ENCODE measurements at places on chromosomes 6 and 20.

DNA sequence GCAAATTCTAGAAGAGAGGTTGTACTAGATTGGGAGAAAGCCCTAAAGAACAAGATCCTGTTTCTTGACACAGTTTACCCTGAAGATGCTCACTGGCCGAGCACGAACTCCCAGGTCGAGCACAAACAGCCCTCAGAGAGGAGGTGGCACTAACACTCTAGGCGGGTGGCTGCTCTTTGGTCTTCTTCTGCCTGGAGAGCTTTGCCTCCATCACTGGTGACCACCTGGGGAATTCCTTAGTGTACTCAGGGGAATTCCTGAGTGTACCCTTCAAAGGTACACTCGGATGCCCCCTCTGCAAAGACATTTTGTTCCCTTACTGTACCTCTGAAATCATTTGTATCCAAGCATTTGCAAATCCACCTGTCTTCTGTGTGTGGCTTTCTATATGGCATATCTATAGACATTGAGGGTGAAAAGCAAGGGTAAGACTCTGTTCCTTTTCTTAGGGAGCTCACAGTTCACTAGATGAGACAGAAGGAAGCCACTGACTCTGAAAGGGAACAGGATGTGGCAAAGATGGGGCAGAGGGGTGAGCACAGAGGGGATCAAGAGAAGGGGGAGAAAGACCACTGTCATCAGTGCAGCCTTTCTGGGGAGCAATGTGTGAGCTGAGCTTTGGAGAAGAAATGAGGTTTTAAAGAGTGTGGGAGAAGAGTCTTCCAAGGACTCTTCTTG lies 169.8 kb upstream of the PROKR2 start:
- no peak overlapping the region for H3K27ac ChIP-seq
- no peak overlapping the region for H3K4me3 ChIP-seq
- H3K36me3 ChIP-seq = no peaks in the 10 kb centered on the region
- peaks cover 30% of the 10 kb centered on the region for H3K27me3 ChIP-seq
- H3K4me1 ChIP-seq = peaks cover 12% of the 10 kb centered on the region
- no peak for DNase-seq

DNA sequence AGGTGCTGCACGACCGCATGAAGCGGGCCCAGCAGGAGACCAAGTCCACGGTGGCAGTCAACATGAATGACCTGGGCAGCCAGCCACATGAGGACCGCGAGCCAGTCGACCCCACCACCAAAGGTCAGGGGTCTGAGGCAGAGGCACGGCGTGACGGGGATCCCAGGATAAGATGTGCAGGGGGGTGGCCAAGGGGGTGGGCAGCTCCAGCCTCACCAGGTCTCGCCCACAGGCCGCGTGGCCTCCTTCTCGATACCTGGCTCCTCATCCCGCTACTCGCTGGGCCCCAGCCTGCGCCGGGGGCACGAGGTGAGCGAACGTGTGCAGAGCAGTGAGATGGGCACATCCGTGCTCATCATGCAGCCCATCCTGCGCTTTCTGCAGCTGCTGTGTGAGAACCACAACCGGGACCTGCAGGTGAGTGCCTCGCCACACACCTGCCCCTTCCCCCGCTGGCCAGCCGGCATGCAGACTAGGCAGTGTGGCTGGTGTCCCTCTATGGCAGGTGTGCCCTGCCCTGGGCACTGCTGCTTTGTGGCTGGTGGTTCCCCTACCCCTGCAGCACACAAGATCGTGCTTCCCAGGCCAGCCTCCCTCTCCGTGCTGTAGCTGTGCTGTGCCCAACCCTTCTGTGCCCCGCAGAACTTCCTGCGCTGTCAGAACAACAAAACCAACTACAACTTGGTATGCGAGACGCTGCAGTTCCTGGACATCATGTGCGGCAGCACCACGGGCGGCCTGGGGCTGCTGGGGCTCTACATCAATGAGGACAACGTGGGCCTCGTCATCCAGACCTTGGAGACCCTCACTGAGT lies 25.9 kb downstream of the UQCC2 start:
- no peaks in the 10 kb centered on the region for H3K27me3 ChIP-seq
- H3K36me3 ChIP-seq = peaks cover 14% of the 10 kb centered on the region
- no peak overlapping the region for H3K4me3 ChIP-seq
- peaks cover 4% of the 10 kb centered on the region for H3K4me1 ChIP-seq
- DNase-seq = no peak

DNA sequence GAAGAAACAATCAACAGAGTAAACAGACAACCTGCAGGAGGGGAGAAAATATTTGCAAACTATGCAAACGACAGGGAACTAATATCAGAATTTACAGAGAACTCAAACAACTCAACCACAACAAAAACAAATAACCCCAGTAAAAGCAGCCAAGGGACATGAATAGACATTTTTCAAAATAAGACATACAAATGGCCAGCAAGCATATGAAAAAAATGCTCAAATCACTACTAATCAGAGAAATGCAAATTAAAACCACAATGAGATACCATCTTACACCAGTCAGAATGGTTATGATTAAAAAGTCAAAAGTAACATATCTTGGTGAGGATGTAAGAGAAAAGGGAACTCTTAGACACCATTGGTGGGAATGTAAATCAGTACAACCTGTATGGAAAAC lies 215.0 kb downstream of the THBS2 start:
- no peak for DNase-seq
- no peaks in the 10 kb centered on the region for H3K4me1 ChIP-seq
- no peak overlapping the region for H3K27ac ChIP-seq

DNA sequence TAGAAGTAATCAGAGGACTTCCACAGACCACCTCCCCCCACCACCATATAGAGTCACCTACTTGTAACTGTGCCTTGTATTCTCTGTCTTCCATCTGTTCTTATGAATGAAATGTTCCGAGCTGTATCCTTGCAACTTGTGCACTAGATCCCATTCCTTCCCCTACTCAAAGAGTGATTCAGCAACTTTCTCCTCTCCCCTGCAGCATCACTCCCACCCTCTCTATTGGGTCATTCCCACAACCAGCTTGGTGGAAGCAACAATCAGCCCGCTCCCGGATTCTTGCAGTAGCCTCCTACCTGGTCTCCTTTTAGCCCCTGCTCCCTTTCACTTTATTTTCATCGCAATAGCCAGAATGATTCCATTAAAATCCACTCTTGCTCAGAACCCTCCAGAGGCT lies 34.9 kb upstream of the REV3L start:
- H3K4me3 ChIP-seq = no peak overlapping the region
- no peak for DNase-seq
- H3K36me3 ChIP-seq = no peaks in the 10 kb centered on the region

GRCh38 chr6:81235512-81235911 lies 517.0 kb downstream of the TENT5A start:
- no peak overlapping the region for H3K4me3 ChIP-seq
- no peak overlapping the region for H3K27ac ChIP-seq
- no peaks in the 10 kb centered on the region for H3K36me3 ChIP-seq
- no peak for DNase-seq

- H3K27ac ChIP-seq = no peak overlapping the region
- no peak for DNase-seq
- no peaks in the 10 kb centered on the region for H3K36me3 ChIP-seq
- no peaks in the 10 kb centered on the region for H3K4me1 ChIP-seq
- no peak overlapping the region for H3K4me3 ChIP-seq
Observed at GRCh38 chr6:156334966-156335365, 442.2 kb upstream of the ARID1B start.

- DNase-seq = no peak
- no peaks in the 10 kb centered on the region for H3K4me1 ChIP-seq
- no peaks in the 10 kb centered on the region for H3K36me3 ChIP-seq
- H3K4me3 ChIP-seq = no peak overlapping the region
- no peak overlapping the region for H3K27ac ChIP-seq
- H3K27me3 ChIP-seq = no peaks in the 10 kb centered on the region
Observed at GRCh38 chr6:170029416-170030283, 261.2 kb downstream of the DLL1 start.

DNA sequence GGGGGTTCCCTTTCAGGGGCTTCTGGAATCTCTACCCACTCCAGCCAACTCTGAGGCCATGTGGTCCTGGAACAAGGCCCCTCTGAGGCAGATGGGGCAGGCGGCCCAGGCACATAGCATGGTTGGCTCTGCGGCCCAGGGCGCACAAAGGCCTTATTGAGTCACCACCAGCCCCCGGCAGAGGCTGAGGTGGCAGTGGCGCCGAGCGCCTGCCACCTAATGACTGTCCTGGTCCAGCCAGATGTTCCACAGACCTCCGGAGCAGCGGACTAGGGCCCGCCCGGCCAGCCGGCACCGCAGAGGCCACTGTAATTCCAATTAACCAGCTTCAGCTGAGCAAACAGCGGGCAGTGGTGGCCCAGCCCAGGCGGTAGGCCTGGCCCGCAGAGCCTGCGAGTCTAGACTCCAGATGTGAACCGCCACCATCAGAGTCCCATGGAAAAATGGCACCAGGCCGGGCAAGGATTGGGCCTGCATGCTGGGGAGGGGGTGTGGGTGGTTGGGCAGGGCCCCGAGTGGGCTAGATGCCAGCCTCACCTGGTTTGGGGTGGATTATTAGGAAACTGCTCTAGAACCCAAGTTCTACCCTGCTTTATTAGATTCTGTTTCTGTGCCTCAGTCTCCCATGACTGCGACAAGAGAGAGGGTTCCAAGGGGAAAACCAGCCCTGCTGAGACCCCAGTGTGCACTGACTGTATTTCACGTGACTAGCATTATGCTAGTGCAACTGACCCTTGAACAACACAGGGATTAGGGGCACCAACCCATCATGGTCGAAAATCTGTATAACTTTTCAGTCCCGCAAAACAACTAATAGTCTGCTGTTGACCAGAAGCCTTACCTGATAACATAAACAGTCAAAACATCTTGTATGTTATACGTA lies 34.1 kb upstream of the ID1 start:
- H3K36me3 ChIP-seq = peaks cover 6% of the 10 kb centered on the region
- H3K4me1 ChIP-seq = peaks cover 5% of the 10 kb centered on the region
- no peak overlapping the region for H3K27ac ChIP-seq
- no peak for DNase-seq
- H3K4me3 ChIP-seq = no peak overlapping the region
- no peaks in the 10 kb centered on the region for H3K27me3 ChIP-seq

DNA sequence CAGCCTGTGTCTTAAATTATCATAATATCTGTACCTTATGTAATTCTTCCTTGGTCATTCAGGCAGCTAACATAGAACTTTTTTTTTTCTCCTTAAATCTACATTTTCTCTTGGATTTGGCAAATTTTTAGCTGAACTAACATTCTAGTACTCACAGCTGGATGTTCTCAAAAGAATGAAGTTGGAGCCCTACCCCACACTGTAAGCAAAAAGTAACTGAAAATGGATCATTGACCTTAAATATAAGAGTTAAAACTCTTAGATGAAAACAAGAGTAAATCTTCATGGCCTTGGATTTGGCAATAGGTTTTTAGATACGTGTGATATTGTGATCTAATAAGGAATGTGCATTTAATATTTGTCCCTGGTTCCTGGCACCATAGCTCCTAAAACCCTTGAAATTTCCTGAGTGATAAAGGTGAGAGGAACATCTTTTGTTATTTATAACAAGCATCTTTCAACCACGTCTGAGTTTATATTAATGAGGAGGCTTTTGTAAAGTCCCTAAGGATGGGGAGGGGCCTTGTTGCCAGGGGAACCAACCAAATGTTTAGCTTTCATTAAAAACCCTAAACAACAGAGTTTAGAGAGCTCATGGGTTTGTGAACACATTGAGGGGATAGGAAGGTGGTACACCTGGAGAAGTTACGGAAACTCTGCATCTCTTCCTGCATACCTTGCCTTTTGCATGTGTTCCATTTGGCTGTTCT lies 106.1 kb upstream of the ADGRF4 start:
- H3K4me3 ChIP-seq = no peak overlapping the region
- H3K4me1 ChIP-seq = no peaks in the 10 kb centered on the region
- no peaks in the 10 kb centered on the region for H3K27me3 ChIP-seq
- no peak overlapping the region for H3K27ac ChIP-seq

DNA sequence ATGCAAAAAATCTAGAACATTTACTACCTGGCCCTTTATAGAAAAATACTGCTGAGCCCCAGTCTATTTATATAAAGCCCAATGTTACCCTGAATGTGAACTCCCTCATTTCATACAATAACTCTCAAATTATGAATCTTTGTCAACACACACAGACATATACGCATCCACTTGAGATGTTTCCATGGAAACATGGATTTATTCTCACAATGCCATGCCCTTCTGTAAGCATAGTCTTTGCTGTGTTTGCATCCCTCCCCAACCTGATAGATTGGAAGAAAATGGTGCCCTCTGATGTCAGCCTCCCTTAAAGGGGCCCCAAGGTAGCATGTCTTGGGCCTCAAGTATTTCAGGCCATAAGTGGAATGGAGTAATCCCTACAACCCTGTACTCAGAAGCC lies 573.1 kb downstream of the KIF16B start:
- no peaks in the 10 kb centered on the region for H3K4me1 ChIP-seq
- no peaks in the 10 kb centered on the region for H3K27me3 ChIP-seq
- no peak overlapping the region for H3K27ac ChIP-seq

DNA sequence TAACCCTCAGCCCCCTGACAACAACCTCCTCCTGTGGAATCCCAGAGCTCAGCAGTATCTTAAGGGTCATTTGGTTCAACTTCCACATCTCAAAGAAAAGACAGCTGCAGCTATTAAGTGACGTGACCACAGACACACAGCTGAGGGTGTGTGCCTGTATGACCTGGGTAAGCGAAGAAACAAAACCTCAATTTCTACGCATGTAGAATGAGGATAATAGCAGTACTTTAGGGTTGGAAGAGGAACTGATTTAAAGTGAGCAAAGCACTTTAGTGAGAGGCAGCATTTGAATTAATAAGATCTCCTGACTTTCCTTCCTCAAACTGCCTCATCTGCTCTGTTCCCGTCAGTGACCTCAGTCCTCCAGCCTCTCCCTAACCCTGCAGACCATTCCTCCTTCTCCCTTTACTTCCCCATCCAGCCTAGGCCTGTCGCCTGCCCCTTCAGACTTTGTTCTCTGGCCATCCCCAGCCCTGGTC lies 6.8 kb upstream of the ARMC2 start:
- H3K27me3 ChIP-seq = peaks cover 11% of the 10 kb centered on the region
- peaks cover 7% of the 10 kb centered on the region for H3K4me1 ChIP-seq
- no peaks in the 10 kb centered on the region for H3K36me3 ChIP-seq

DNA sequence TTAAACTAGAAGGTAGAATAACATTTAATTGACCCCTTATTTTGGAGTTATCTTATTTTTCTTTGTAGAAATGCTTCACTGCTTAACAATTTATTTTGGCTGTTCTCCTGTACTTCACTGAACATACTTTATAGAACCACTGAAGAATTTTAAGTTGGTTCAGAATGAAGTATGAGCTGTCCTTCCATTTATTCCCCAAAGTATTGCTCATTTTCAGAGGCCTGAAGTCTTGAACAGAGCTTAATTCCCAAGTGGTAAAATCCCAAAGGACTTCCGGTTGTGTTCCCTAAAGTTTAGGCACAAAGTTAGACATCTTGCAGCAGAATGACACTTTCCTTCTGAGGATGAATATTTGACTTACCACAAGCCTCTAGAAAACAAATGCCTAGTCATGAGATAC lies 233.3 kb downstream of the TINAG start:
- no peaks in the 10 kb centered on the region for H3K36me3 ChIP-seq
- H3K4me1 ChIP-seq = no peaks in the 10 kb centered on the region
- DNase-seq = no peak
- H3K4me3 ChIP-seq = no peak overlapping the region

GRCh38 chr6:45991189-45991588 lies 24.5 kb downstream of the CLIC5 start:
- H3K4me1 ChIP-seq = no peaks in the 10 kb centered on the region
- H3K27me3 ChIP-seq = no peaks in the 10 kb centered on the region
- H3K4me3 ChIP-seq = no peak overlapping the region
- DNase-seq = no peak
- H3K27ac ChIP-seq = no peak overlapping the region

GRCh38 chr6:130167655-130168054 lies 55.1 kb downstream of the SAMD3 start:
- no peak for DNase-seq
- H3K4me3 ChIP-seq = no peak overlapping the region
- no peaks in the 10 kb centered on the region for H3K4me1 ChIP-seq
- H3K36me3 ChIP-seq = peaks cover 8% of the 10 kb centered on the region
- no peaks in the 10 kb centered on the region for H3K27me3 ChIP-seq

- H3K27ac ChIP-seq = no peak overlapping the region
- H3K4me3 ChIP-seq = no peak overlapping the region
- no peak for DNase-seq
- no peaks in the 10 kb centered on the region for H3K27me3 ChIP-seq
Observed at GRCh38 chr6:158372574-158372973, 60.3 kb downstream of the TULP4 start.

Measured in T-cell (primary cell).